ENCODE measurements at places on chromosomes 2 and 18.

GRCh38 chr2:230849633-230850357, 14.9 kb upstream of the ITM2C start:
- DNase-seq: no peak

- DNase-seq: no peak
Observed at GRCh38 chr18:34834897-34835296, 124.8 kb downstream of the DTNA start.

GRCh38 chr2:235447210-235447609, 46.6 kb upstream of the AGAP1 start:
- no peak for DNase-seq

DNA sequence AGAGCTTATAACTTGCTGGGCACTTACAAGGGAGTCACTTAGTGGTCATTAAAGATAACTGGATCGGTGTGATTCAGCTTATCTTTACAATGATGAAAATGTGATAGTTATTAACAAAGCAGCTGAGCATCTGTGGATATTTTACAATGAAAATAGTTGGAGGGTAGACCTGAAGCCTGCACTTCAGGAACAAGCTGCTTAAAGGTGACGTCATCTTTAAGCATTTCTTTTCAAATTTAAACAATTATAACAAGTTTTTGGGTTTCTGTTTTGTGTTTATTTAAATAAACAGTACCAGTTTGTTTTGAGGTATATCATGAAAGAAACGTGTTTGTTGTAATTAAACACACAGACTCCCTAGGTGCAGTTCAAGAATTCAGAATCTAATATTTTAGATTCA, 513.9 kb downstream of the ZNF516 start:
- DNase-seq: no peak
